Left forelimb (tissue), 1 donor: ENCODE measurements at places on chromosomes 5 and 9.

DNA sequence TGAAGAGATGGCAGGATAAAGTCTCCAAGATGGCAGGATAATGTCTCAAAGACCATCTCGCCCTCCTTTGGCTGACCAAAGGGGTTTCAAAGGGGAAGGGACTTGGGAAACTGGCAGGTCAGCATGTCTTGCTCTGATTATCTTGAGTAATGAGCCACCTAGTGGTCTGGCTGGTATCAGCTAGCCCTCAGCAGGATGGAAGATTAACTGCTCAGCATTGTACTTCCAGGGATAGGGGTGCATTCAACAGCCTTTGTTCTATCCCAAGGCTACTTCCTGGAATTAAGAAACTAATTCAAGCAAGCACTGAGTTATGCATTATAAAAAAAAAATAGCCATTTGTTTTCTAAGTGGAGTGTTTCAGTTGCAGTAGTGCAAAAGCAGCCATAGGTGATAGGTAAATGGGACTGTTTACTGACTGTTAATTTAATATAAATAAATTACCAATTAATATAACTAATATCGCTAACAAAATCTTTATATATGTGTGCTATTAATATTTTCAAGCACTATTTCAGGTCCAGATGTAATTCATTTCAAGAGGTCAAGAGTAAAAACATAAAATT lies 555.5 kb downstream of the CDH9 start:
- no peak for DNase-seq

DNA sequence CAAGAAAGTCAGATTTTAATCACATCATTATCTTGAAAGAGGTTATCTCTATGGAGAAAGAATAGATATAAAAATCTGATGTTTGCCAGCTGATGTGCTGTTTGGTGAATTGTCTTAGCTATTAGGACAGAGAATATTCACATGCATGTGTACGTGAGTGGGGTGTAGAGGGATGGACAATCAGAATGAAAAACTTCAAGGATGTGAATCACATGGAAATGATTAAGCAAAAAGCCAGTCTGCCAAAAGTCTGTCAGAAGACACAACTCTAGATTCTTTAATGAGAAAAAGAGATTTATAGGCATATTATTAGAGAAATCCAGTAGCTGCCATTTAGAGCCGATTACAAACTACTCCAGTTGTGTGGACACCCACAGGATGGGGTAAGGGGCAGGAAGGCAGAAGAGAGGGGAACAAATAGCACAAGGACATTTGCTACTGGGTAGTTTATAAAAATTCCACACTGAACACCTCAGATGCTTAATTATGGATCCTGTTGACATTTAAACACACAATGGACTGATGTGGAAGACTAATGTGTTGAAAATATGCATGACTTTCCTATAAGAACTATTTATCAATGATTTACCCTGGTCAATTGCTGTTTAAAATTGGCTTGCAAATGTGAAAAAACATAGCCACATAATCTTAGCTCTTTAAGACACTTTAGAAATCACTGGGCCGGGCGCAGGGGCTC lies 127.4 kb downstream of the PTTG1 start:
- DNase-seq: no peak

DNA sequence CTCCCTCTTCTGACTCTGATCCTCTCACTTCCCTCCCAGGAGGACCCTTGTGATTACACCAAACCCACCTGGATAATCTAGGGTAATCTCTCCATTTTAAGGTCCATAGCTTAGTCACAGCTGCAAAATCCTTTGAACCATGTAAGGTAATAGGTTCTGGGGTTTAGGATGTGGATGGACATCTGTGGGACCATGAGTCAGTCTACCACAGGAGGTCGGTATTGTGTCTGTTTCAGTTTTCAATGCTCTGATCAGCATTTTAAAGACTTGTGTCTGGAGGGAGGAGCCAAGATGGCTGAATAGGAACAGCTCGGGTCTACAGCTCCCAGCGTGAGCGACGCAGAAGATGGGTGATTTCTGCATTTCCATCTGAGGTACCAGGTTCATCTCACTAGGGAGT lies 112.6 kb downstream of the CAVIN4 start:
- DNase-seq: no peak

GRCh38 chr5:136374638-136375037 lies 9.3 kb upstream of the TRPC7 start:
- DNase-seq: no peak

- no peak for DNase-seq
Observed at GRCh38 chr5:129746876-129747275, 1.0 kb upstream of the MINAR2 start.

GRCh38 chr9:1173211-1173610 lies 123.1 kb downstream of the DMRT2 start:
- DNase-seq: no peak

DNA sequence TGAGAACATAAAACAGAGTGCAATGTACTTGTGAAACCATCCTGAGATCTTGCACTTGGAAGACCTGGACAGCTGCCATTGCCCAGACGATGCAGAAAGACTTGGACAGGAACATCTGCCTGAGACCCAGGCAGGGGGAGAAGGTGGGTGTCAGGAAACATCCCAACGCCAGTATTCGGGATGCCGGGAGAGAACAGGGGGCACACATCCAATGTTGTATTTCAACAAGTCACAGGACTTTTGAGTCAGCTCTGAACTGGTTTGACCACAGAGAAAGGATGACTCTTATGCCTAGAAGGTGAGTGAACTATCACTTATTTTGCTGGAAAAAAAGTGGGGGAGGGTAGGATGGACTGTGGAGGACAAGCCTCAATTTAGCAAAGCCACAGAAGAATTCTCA lies 124.6 kb downstream of the ROR2 start:
- DNase-seq: no peak

GRCh38 chr5:136164226-136164625 lies 28.7 kb downstream of the SMIM32 start:
- no peak for DNase-seq

DNA sequence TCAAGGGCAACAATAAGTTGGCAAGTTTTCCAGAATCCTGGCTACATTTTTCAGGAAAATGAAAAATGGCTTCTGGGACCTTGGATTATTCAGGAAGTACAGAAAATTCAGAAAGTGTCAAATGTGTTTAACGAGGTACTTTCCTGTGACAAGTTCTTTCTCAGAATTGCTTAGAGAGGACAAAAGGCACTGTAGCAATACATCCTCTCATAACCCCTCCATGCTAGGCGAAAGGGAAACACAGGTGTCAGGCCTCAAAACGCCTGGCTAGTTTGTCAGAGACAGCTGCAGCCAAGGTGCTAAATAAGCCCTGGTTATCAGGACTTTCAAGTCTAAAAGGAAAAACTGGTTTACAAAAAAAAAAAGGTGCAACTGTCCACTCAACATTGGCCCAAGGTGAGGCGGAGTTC lies 115.2 kb downstream of the GNAQ start:
- DNase-seq: no peak

- no peak for DNase-seq
Observed at GRCh38 chr9:20693068-20693467, 9.0 kb downstream of the FOCAD start.

DNA sequence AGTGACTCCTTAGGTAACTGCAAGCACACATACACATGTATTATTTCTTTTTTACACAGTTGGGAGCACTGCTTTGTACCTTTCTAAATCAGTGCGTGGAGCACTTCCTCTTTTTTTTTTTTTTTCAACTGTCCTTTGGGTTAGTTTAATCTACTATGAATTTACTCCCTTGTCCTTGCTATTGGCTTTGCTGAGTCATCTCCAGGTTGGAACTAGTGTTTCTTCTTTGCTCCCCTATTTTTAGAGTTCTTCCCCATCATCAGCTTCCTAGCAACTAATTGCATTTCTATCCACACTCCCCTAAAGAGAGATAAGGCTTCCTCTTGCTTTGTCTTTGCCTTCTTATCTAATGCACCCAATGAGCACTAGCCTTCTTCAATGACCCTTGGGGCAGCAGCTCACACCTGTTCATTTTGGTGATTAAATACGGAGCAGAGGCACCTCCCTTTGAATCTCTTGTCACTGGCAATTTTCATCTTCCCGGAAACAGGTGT lies 24.3 kb downstream of the S100Z start:
- DNase-seq: no peak

DNA sequence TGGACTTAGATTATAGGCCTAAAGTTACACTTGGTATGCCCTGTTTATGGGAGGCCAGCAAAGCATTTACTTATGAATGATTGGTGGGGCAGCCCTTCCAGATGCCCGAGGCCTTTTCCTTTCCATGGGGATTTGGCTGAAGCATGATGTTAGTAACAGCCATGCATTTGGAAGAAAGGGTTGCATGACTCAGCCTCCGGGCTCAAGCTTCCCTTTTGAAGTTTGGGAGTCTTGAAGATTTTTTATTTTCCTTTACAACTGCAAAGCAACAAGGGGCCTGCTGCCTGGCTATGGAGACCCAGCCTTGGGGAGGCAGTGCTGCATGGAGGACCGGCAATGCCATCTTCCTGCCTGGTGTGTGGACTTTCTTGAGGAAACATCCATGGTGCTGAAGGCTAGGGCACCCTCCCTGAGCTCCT lies 244.7 kb downstream of the ICE1 start:
- DNase-seq: no peak

DNA sequence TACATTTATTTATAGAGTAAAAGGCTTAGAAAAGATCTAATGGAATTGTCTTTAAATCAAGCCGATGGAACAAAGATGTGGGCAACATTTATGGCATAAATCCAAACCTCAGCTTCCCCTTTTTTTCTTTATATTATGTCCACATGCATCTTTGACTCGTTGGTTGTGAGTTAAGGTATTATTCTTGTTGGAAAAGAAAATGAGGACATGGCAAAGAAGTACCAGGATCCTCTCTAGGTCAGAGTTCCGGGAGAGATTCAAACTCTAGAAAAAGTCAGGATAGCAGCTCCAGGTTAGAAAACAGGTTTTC lies 508 bp upstream of the NME5 start:
- DNase-seq: no peak

- no peak for DNase-seq
Observed at GRCh38 chr9:108297073-108297472, 558.7 kb downstream of the ACTL7B start.

GRCh38 chr9:128828719-128829452 lies 708 bp downstream of the SPOUT1 start:
- no peak for DNase-seq

DNA sequence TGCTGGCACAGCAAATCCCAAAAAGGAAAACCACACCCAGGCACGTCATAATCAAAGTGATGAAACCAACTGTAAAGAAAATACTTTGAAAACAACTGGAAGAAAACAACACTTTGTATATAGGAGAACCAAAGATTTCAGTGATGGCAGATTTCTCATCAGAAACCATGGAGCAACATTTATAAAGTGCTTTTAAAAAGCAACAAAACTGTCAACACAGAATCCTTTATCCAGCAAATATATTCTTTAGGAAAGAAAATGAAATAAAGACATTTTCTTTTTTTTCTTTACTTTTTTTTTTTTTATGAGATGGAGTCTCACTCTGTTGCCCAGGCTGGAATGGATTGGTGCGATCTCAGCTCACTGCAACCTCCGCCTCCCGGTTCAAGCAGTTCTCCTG lies 5.3 kb upstream of the FAM151B start:
- no peak for DNase-seq

GRCh38 chr9:87722393-87723088 lies 3.4 kb upstream of the CTSL start:
- DNase-seq: no peak

DNA sequence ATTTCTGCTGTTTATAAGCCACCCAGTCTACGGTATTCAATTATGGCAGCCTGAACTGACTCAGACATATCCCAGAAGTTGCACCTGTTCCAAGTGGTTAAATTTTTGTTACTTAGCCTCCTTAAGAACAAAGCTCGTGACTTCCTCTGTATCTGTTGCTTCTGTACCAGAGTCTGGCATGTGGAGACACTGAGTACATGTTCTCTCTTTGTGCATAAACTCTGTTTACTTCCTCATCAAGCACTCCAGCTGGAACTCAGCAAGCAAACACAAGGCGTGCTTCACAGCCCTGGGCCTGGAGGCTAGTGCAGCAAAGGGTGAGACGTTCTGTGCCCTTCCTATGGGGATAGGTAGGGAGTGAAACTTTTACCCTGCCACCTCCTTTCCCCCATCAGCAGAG lies 19.0 kb downstream of the C9orf152 start:
- DNase-seq: no peak

- no peak for DNase-seq
Observed at GRCh38 chr9:133804199-133804598, 66.0 kb upstream of the SARDH start.

DNA sequence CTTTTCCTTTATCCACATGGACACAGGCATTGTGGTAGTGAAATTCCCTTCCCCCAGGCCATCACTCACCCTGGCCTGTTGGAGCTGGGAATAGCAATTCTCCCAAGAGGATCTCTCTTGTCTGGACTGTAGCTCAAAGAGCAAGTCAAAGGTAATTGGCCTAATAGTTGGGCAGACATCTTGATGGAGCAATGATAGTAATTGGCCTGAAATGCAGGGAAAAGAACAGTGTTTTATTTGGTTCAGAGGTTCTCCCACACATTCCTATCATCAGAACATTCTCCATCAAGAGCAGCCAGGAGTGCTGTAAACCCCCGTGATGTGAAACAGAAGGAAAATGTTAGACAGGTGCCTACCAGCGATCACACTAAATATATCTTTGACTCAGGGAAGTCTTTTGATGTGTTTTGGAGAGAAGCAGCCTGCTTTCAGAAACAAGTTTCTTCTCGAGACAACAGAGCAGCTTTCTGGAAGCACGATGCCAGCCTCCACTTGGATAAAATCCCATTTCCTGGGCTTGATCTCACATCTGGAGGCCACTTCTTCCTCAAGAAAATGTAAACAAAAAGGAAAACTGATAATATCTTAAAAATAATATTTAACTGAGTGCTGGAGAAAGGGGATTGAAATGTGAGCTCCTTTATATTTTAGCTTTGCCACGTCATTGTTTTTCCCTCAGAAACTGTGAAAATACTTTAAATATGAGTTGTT lies 198.1 kb upstream of the WWC1 start:
- no peak for DNase-seq

GRCh38 chr5:96881511-96882115 lies 5.3 kb downstream of the ERAP2 start:
- no peak for DNase-seq

GRCh38 chr5:64769855-64770254 lies 1.1 kb downstream of the CWC27 start:
- no peak for DNase-seq

- DNase-seq: no peak
Observed at GRCh38 chr9:92527832-92528521, 7.8 kb downstream of the ECM2 start.

- DNase-seq: no peak
Observed at GRCh38 chr9:83920469-83920926, 734 bp downstream of the KIF27 start.

DNA sequence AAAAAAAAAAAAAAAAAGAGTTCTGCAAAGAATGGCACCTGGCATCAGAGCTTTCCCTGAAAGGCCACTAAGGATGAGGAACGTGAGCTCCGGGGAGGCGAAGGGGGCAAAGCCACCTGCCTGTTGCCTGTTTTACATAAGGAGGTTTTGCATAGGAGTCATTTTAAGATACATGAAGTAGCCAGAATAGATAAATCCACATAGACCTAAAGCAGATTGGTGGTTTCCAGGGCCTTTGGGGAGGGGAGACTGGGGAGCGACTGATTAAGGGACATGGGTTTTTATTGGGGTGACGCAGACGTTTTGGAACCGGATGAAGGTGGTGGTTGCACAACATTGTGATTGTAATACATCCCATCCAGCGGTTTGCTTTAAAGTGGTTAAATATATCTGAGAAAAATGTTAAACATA lies 7.1 kb downstream of the NEK6 start:
- no peak for DNase-seq

- DNase-seq: peak; percentile 34
Observed at GRCh38 chr9:127170652-127171051, 48.2 kb upstream of the ANGPTL2 start.
